ENCODE measurements at places on chromosomes 6 and 20.

GRCh38 chr6:43734294-43734665 lies 35.7 kb upstream of the VEGFA start:
- no peak for DNase-seq

DNA sequence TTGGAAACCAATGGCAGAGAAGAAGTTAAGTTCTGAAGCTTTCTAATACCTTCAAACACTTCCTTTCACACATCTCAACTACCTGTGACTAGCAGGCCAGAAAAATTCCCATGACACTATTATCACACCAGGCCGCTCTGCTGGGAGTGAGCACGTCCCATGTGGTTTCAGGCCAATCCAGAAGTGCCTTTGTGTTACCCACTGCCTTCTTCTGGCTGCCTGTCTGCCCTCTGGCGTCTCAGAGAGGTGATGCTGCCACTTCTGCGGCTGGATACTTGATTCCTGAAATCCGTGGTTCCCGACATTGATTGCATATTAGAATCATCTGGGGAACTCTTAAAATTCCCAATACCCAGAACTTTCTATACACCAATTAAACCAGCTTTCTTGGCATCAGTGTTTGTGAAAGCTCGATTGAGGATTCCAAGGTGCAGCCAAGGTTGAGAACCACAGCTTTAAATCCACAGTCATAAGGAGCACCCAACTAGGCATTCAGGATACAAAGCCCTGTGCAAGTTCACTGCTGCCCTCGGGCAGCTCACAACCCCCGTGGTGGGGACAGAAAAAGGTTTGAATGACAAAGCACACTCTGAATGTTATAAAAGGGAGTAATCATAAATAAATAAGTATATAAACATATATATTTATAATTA lies 65.6 kb downstream of the STMND1 start:
- DNase-seq = no peak

DNA sequence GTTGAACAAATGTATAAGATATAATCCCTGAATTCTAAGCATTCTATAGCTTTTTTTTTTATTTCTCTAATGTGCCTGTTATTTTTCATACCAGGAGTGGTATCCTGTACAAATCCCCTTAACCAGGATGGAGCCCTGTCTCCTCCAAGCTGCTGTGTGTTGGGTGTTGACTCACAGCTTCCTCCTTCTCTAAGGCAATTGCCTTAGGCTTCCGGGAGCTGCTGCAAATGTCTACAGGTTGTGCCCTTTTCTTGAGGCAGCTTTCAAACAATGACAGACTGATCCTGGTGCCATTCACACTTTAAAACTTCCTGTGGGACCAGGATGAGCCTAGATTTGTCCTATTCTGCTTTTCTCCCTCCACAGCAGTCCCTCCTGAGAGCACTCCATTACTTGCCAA lies 173.2 kb downstream of the BTBD3 start:
- DNase-seq = no peak

- no peak for DNase-seq
These were observed 34.6 kb upstream of the ENTPD6 start for GRCh38 chr20:25160897-25161296.

- DNase-seq = no peak
These were observed 24.0 kb downstream of the FGD2 start for GRCh38 chr6:37029249-37029971.

DNA sequence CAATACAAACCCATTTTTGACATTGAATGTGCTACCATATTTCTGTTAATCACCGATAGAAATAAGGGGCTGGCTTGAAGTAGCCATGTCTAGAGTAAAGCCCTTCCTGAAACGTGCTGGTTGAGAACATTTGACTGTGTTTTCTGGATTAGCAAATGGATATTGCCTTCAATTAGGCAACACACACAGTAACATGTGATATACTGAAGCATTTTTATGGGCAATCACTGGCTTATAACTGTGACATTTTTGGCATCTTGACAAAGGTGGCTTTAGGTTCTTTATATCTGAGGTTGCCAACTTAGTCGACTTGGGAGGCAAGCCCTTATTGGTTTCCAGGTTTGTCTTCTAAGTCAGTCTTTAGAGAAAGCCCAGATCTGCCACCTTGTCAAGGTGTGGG lies 292.9 kb downstream of the BTBD3 start:
- DNase-seq = no peak

DNA sequence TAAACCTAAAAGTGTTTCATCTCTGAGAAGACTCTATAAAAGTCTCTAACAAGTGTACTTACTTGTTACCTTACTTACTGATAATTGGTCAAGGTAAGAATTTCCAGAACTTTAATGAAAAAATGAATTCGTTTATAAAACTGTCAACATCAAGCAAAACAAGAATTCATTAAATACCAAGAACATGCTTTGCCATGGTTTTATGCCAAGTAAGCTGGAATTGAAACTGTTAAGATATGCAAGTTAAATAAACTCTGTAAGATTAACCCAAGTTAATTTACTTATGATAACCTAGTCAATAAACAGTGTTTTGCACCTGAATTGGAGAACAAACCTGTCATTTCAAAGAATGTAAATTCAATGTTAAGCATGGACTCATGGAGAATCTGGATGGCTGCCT lies 17.1 kb upstream of the DEFB113 start:
- DNase-seq = no peak

DNA sequence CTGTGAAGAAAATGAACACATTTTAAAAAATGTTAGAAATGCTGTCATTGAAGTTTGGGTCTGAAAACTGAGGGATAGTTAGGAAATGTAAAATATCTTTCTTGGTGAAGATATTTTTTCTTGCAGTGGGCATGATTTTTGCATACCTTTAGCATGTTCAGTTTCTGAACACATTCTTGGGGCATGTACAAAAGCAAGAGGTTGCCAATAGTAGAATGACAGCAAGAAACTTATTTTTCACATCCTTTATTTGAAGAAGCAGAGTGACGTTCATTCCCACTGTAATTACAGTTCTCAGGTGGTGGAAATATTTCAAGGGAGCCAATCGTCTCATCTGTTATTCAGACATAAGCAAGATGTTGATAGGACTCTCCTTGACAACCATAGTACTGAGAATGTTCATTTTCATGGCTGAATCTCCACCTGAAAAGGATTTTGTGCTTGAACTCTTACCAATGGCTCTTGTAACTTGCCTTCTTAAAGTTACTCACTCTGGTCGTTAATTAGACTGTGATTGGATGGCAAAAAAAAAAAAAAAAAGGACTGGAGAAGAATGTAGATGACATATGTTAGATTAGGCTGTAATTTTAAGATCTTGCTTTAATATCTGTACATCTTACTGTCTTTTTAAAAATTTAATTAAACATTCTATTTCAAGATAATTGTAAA lies 74.4 kb downstream of the DOK5 start:
- DNase-seq = no peak

GRCh38 chr6:117771403-117771802 lies 96.1 kb downstream of the NUS1 start:
- no peak for DNase-seq

- no peak for DNase-seq
These were observed 538.4 kb upstream of the NRSN1 start for GRCh38 chr6:23587582-23587981.

DNA sequence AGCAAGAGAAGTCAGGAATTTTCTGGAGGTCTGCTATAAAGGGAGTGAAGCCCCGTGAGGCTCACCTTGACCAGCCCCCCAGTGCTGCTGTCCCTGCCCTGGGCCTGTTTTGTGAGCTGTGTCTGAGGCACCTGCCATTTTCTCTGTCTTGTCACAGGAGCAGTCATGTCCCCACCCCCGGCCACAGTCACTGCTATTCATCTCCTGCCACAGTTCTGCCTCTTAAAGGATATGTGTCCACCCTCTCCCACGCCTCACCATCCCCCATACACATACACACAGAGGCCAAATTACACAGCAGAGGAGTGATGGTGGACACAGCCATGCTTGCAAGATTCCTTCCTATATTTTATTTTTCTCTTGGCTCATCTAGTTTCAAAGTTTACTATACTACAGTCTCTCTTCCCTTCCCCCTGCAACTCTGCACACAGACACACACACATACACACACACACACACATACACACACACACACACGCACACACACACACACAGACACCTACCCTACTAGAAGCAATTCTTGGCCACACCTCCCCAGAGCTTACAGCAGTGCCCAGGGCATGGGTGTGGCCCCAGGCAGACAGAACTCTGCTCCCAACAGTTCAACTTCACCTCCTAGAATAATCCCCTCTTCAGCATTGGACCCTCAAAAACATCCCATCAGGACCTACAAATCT lies 68.7 kb upstream of the TAB2 start:
- DNase-seq = no peak

GRCh38 chr6:13711324-13711732 lies 307 bp downstream of the RANBP9 start:
- no peak for DNase-seq

- DNase-seq = no peak
These were observed 126.7 kb upstream of the MLIP start for GRCh38 chr6:53984581-53984980.

DNA sequence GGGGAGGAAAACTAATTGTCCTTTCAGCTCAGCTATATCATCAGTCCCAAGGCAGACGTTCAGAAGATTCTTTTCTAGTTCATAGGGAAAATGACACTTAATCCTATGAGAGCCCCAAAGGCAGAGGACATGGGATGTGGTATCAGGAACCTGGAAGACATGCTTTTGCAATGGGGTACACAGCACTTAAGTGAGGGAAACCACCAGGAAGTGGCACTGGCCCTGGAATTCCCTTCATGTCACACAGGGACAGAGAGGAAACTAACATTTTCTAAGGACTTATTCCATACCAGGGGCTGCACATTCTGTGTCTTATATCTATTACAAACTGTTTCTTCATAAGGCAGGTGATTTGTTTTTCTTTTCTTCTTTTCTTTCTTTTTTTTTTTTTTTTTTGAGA lies 28.2 kb downstream of the VPS52 start:
- DNase-seq = no peak

DNA sequence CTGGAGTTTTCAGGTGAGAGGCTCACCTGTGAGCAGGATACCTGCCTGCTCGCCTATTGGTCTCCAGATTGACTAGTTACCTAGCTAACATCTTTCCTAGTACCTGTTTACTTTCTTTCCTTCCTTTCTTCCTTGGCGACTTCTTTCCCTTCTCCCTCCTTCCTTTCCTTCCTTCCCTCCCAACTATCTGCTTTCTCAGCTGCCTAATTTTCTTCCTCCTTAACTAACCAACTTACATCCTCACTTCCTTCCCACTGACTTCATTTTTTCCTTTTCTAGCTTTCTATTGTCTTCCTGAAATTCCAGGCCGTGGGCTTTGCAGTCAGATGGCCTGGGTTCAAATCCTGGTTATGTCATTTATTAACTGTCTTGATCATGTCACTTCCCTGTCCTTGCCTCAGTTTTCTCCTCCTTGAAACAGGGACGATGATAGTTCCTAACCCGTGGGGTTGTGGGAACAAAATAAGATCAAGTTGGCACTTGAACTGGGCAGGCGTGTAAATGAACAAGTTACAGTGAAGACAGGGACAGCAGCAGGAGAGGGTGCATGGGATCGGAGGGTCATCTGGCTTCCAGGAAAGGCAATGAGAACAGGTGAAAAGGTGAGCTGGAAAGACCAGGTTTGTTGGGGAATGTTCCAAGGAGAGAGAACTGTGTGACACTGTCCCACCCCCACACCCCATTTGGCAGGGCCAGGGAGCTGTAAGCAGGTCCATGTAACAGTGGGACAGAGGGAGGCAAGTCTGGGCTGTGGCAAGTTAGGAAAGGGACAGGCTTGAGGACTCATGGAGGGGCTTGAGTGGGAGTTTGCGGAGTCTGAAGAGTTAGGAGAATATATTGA lies 540 bp downstream of the SGK2 start:
- no peak for DNase-seq

- DNase-seq = no peak
These were observed 6.2 kb upstream of the CD93 start for GRCh38 chr20:23092384-23092756.

GRCh38 chr20:49395183-49395582 lies 87.3 kb downstream of the KCNB1 start:
- DNase-seq = no peak

GRCh38 chr6:85452441-85452881 lies 2.6 kb downstream of the NT5E start:
- DNase-seq = no peak

DNA sequence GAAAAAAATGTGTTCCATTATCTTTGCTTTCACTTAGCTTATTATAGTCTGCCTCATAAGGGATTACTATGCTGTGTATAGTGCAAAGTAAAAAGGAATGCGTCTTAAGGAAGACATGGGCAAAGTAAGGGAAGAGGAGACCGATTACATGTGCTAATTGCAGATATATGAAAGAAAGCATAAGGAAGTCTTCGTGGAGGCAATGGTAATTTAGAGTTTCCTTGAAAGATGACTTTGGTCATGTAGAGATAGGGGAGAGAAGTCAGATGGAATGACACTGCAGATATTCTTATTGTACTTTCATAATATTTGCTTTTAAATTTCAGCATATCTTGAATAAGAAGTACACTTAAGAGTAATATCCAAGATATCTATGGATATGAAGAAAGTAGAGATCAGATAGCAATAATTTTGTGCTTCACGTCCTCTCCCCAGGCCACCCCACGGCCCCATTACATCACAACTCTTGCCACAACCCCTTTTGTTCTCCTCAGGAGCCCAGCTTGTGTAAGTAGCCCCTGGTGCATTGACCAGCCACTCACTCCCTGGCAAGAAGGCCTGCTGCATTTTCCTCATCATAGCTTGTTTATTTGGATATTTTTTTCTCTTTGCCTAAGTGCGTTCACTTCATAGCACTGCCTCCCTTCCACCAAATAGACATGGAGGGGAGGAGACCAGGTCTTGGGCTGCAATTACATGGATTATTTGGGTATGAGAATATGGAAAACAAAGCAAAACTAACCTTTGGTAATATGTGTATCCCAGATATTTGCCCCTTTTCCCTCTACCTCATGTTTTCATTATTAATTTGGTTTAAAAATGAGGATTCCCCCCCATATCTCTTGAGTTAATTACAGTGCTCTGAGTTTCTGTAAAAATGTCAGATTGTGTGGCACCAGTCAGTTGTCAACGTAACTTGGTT lies 30.7 kb upstream of the COL10A1 start:
- DNase-seq = no peak

DNA sequence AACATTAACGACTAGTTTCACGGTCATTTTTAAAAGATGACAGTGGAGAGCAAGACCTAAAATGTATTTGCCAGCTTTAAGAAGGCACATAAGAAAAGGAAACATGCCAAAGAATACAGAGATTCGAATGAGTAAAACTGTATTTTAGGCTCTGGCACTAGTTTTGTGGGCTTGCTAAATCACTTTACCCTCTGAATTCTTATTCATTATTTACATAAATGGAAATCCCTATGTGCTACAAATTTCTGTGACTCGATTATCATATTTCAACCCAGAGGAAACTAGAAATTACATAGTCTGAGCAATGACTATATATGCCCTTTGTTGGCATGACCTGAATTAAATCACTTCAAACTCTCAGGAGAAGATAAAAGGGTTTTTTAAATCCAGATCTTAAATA lies 441.7 kb upstream of the RNF217 start:
- no peak for DNase-seq

All from stimulated activated CD4-positive, alpha-beta T cell treated with anti-CD3 and anti-CD28 coated beads, Interleukin-12 subunit alpha, Interleukin-12 subunit beta, amount 100 ng/mL, for 24 hours (primary cell).